NCI-H748 treated with DMSO at 0.1 percent for 48 hours (cell line): ENCODE measurements at places on chromosomes 11 and 22.

DNA sequence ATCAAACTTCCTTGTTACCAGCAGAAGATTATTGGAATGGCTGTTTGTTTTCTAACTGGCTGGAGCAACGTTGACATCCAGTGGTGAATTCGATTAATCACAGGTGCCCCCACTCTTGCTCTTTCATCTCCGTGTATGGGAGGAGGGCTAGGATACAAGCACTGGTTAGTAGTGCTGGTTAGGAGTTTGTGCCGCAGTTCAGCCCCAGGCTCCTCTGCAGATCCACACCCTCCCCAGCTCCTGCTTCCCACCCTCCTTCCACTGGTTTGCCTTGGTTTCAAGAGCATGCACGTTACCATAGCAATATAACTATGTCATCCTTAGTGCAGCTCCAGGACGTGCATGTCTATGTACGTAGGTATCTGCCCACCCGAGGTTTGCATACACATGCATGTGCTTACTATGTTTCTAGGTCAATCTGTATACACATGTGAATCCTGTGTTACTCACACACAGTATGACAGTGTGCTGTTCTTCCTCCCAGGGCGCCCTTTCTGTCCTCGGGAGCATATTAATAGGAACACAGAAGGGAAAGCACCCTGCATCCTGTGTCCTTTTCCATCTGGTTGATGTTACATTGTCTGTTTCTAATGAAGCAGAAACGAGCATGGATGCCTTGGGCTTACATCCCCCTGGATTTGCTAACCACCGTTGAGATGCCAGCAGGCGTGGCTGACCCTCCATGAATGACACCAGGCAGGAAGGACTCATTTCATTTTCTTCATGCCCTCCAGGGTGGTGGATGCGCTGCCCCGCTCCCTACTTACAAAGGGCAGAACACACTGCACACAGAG is 539.3 kb downstream of the OPCML start:
- DNase-seq = peak; percentile 84

DNA sequence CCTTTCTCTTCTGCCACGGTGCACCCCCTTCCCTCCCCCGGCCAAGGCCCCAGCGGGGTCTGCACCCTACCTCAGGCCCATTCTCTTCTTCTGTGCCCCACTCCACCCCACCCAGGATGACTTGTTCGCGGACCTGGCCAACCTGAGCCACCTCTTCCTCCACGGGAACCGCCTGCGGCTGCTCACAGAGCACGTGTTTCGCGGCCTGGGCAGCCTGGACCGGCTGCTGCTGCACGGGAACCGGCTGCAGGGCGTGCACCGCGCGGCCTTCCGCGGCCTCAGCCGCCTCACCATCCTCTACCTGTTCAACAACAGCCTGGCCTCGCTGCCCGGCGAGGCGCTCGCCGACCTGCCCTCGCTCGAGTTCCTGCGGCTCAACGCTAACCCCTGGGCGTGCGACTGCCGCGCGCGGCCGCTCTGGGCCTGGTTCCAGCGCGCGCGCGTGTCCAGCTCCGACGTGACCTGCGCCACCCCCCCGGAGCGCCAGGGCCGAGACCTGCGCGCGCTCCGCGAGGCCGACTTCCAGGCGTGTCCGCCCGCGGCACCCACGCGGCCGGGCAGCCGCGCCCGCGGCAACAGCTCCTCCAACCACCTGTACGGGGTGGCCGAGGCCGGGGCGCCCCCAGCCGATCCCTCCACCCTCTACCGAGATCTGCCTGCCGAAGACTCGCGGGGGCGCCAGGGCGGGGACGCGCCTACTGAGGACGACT is 15.9 kb downstream of the RTN4RL2 start:
- DNase-seq = no peak

- DNase-seq = no peak
These were observed 65.6 kb downstream of the ISX start for GRCh38 chr22:35131525-35132000.

DNA sequence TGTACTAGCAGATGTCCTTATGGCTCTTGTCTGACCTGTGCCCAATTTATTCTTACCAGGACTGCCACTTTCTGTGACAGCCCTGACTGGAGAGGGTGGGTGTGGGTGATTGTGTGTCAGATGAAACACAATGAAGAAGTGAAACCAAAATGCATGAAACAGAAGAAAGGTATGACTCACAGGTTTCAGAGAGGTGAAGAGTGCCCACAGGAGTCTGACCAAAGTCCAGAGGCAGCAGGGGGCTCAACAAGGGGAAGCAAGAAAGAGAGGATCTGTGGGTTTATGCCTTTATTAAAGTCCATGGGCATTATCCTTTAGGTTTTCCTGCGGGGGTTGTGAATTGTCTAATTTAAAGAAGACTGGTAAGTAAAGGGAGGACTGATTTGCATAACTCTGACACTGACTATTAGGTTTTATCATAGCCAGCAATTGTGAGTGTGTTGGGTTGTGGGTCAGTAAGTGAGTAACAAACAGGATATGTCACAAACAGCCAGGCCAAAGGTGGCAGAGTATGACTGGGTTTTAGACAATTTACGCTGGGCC is 3.9 kb upstream of the OR4C6 start:
- no peak for DNase-seq

GRCh38 chr11:7364660-7365059 is 113.0 kb downstream of the SYT9 start:
- no peak for DNase-seq

GRCh38 chr11:120203626-120204025 is 7.2 kb upstream of the OAF start:
- DNase-seq = no peak

DNA sequence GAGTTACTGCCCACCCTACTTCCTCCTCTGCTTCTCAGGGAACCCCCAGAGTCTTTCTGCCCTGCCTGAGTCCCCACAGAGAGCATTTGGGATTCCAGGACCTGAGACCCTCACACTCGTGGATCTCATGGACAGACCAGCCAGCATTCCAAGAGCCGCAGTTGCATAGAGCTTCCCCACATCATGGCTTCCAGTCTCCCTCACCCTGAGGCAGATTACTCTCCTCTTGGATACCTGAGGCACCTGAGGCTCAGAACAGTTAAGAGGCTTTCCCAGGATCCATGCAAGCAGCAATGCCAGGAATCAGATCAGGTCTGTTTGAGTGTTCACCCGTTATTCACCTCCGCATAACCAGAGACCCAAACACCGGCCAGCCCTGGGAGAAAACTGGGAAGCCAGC is 102.2 kb downstream of the TRIM29 start:
- DNase-seq = no peak

DNA sequence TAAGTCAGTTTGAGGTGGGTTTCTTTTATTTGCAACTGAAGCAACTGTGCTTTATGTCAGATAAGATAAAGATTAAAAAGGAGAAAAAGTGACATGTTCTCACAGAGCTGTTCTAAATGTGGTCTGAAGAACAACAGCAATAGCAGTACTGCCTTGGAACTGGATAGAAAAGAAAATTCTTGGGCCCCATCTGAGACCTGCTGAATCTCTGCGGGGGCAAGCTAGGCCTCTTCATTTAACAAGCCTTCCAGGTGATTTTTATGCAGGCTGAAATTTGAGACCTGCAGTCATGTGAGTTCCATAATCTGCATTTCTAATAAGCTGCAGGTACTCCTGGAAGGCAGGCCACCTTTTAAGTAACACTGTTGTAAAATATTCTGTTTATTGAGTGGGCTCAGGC is 91.4 kb upstream of the CTSC start:
- DNase-seq = no peak

DNA sequence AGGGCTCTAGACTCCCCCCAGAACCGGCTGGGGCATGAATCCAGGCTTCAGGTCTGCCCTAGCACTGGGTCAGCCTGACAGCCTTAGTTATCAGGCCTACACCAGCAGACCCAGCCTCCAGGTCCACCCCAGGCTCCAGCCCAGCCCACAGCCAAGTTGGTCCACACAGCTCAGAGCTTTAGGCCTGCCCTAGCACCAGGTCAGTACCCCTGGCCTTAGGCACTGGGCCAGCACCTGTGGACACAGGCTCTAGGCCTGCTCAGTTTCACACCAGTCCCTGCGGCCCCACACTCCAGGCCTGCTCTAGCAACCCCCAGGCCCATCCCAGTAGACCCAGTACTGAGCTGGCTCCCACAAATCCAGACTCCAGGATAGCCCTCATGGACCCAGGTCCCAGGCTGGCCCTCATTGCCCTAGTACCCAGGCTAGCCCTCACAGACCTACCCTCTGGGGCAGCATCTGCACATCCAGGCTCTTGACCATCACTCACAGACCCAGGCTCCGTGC is 52.7 kb downstream of the CLPB start:
- DNase-seq = no peak

- no peak for DNase-seq
These were observed 17.2 kb downstream of the TOB2 start for GRCh38 chr22:41429232-41429950.

DNA sequence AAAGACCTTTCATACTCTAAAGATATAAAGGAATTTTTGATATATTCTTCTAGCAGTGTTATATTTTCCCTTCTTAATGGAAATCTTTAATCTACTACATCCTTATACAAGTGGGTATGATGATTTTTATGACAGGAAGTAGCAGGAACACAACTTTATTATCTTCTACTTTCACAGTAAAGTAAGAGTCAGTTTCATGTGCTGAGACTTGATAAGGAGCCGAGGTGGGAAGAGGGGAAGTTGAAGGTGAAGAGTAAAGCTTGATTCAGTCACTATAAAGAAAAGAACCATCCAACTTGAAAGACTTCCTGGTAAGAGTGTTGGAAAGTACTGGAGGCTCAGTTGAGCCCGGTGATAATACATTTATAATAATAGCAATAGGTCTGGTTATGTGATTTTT is 82.1 kb upstream of the PTH start:
- no peak for DNase-seq

GRCh38 chr11:111119751-111120150 is 125.8 kb upstream of the POU2AF2 start:
- no peak for DNase-seq
